ENCODE measurements at places on chromosomes 2 and 18.

GRCh38 chr2:192534072-192534471 is 339.3 kb upstream of the TMEFF2 start:
- DNase-seq, result no peak

DNA sequence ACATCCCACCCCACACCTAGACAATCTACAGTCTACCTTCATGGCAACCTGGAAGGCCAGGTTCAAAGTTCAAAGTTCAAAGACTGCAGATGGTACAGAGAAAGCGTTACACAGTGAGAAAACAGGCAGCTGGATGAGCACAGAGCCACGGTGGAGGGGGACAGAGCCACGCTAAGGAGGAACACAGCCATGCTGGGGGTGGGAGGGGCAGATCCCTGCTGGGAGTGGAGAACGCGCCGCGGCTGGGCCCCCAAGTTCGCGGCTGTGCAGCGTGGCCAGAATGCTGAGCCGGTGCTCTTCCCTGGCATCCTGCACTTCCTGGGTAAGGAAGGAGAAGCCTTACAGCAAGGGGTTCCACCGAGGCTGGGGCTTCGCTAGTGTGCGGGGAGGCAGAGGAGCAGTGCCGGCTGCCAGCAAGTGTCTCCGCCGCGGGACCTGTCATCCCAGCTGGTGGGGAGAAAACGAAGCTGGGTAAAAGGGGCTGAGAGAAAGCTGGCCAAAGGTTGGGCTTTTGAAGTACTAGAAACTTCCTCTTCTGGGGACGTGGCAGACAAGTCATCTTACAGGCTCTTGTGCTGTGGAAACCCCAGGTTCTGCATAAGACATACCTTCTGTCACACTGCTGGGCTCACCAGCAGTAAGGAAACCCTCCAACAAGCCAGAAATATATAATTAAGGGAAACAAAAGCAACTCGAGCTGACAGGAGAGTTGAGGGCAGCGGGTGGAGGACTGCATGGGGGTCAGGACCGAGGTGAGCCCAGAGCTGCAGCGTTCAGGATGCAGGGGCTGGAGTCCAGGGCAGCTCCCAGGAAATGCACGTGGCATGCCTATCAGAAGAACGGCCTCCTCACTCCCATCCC is 115.5 kb downstream of the HDAC4 start:
- peak; percentile 66 for DNase-seq

- DNase-seq, result no peak
These were observed 825.1 kb upstream of the CNTNAP5 start for GRCh38 chr2:123200035-123200434.

DNA sequence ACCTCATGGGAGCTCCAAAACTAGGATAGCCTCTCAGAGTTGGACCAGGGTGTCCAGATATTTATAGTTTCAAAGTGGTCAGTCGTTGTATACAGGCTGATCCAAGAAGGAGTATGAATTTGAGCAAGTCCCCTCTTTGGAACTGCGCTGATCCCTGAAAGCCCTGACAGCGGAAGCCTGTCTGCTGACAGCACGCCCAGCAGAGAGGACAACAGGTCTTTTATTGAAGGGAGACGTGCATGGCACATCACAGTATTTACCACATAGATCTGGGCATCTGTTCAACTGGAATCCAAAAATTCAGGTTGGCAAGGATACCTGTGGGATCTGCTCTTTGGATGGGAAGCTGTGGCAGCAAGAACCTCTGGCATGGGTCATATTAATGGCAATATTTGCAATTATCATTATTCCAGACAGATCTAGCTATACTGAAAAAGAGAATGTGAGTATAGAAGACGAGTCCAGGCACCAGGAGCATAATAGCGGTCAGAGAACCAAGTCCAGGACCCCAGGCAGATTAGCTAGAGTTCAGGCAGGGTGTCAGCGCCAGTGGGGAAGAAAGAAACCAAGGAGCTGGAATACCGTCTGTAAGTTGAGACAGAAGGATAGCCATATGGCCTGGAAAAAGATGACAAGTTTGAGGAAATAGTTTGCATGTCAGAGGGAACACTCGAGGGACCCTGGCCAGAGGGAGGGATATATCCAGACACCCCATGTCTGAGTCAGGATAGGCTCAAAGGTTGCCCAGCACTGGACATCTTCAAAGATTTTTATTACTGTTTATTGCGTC is 260.4 kb upstream of the FANCL start:
- DNase-seq, result no peak

DNA sequence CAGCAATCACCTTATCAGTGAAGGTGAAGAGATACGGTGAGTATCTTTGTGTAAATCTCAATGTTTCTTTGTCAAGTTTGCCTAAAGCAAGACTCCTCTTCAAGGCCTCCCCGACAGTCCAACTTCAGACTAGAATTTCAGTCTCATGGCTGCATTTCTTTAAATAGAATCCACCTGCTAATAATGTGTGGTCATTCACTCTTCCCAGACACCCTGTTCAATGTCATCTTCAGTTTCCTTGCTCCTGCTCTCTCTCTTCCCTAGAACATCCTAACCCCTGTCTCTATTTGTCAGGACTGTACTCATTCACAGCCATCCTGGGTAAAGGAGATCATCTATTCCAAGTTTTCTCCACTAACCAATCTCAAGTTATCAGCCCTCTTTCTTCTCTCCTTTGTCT is 267.3 kb downstream of the EN1 start:
- DNase-seq, result no peak

DNA sequence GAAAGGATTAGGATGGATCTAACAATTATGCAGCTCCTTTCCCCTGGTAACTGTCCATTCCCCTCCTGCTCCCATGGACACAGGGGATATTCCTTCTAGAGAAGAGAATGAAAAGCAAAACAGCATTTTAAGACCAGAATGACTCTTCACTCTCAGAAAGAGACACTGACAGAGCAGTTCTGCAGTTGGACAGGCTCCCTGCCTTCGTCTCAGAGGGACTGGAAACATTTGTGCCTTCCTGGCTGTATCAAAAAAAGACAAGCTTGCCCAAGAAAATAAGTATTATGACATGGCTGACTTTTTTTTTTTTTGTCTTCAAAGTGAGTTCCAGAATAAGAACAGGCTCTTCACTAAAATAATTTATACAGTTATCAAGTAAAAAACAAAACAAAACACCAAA is 9.5 kb downstream of the PID1 start:
- DNase-seq, result no peak
